ENCODE measurements at places on chromosomes 16 and 17.
A peak's percentile ranks its signal among the peaks of the same experiment; 100 is the strongest.

GRCh38 chr16:55035029-55035428 lies 104.4 kb downstream of the IRX5 start:
- no peak for DNase-seq

DNA sequence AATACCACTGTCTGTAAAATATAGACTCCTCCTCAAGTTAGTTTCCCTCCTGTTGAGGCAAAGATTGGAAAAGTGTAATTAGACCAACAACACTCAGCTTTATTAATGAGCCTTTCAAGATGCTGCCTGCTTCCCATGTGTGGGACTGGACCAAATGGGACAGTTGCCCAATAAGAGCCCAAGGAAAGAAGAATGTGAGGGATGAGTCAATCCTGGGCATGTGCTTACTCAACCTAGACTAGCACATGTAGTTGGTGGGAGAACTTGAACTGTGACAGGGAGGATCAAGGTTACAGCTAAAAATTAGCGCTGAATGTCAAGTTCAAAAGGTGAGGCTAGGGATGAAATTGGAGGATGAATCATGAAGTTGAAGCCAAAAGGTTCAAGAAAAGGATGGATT lies 435.5 kb downstream of the CA10 start:
- DNase-seq: no peak

- DNase-seq: no peak
Measured at GRCh38 chr17:53570731-53571130, 252.0 kb upstream of the KIF2B start.

GRCh38 chr17:66779237-66779606 lies 55.7 kb upstream of the CACNG5 start:
- no peak for DNase-seq

GRCh38 chr17:45855691-45856336 lies 11.1 kb downstream of the SPPL2C start:
- no peak for DNase-seq

DNA sequence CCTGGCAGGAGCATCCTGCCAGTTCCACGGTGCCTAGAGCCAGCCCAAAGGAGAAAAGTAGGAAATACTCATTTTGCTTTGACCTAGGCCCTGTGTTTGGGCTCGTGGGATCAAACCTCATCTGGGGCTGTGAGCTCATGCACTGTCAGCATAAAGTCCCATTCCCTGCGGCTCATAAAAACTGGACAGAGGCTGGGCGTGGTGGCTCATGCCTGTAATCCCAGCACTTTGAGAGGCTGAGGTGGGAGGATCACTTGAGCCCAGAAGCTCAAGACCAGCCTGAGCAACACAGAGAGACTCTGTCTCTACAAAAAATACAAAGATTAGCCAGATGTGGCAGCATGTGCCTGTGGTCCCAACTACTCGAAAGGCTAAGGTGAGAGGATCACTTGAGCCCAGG lies 17.9 kb downstream of the ATP6V0D1 start:
- DNase-seq: no peak

DNA sequence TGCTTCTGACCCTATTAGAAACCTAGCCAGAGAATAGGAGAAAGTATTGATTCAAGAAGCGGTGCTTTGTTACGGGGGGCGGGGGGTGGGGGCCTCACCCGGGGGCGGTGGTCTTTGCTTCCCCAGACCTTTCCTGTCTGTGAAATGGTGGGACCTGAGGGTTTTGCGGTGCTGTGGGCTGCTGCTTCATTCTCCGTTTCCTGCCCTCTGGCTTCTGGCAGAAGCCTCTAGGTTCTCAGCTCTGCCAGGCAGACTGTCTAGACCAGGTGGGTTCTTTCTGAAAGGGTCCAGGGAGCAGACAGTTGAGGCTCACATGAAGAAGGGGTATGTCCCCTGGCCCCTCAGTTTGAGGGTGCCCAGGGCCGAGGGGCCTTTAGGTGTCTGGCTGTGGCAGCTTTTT lies 14.0 kb downstream of the GSE1 start:
- DNase-seq: no peak

GRCh38 chr17:56694825-56695224 lies 101.3 kb downstream of the NOG start:
- no peak for DNase-seq

DNA sequence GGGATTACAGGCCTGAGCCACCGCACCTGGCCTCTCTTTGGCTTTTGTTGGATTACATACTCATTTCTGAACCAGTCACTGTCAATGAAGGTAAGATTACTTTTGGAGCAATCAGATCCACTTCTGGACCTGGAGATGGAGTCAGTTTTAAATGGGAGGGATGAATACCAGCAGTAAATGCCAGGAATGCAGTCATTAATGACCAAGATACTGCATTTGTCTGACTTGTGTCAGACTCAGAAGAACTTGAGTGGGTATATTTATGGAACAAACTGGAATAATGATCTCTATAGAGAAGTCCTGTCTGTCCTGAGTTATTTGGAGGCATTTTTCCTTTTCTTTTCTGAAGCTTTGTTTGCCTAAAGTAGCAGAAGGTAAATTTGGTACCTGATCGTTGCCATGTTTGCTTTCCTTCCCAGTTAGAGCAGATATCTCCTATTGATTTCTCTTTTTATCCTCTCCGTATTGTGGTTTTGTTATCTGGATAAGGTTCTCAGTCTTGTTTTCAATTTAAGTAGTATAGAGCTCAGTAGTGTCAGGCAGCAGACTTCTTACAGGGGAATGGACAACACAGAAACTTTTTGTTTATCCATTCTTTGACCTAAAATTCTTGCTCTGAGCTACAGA lies 10.7 kb downstream of the NLK start:
- no peak for DNase-seq

DNA sequence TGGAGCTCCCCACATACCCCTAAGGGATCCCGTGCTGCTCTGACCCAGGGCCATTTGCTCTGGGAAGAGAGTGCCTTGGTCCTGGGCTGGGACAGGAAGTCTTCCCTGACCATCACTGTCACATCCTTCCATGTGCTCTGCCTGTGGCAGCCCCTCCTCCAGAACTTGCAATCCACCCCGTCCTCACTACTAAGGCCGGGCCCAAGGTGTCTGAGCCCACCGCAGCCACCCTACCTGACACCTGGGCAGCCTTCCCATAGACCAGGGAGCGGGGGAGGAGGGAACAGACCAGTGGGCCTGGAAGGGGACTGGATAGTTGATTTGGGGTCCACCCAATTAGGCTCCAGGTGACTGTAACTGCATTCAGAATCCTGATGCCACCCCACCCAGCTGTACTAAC lies 117.5 kb upstream of the CRHR1 start:
- DNase-seq: no peak

GRCh38 chr17:76255801-76256429 lies 9.2 kb upstream of the UBALD2 start:
- DNase-seq: no peak

- no peak for DNase-seq
Measured at GRCh38 chr16:48609652-48610029, 339 bp downstream of the N4BP1 start.

DNA sequence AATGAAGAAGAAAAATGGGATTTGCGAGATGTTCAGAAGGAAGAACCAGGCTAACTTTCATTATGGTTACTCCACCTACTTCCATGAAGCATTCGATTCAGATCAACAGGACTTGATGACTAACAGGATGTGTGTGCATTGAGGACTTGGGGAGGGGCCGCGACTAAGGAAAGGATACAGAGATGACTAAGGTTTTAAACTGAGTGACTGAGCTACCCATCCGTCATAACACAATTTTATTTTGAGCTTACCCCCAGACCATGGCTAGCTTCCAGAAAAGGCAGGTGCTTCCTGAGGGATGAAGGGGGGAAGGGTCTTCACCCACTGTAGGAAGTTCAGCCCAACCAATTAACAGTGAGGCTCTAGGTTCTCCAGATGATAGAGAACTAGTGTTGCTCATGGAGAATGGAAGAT lies 2.5 kb upstream of the CDYL2 start:
- peak; percentile 17 for DNase-seq

DNA sequence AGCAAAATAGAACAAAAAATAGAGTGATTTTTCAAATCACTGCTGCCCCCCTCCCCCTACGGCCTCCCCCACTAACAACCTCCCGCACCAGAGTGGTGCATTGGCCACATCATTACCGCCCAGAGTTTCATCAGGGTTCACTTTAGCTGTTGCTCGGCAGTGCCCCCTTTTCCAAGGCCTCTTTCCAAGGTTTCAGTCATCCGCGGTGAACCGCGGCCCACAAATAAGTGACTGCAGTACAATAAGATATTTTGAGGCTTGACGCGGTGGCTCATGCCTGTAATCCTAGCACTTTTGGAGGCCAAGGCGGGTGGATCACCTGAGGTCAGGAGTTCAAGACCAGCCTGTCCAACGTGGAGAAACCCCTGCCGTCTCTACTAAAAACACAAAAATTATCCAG lies 180.0 kb downstream of the MAF start:
- no peak for DNase-seq

DNA sequence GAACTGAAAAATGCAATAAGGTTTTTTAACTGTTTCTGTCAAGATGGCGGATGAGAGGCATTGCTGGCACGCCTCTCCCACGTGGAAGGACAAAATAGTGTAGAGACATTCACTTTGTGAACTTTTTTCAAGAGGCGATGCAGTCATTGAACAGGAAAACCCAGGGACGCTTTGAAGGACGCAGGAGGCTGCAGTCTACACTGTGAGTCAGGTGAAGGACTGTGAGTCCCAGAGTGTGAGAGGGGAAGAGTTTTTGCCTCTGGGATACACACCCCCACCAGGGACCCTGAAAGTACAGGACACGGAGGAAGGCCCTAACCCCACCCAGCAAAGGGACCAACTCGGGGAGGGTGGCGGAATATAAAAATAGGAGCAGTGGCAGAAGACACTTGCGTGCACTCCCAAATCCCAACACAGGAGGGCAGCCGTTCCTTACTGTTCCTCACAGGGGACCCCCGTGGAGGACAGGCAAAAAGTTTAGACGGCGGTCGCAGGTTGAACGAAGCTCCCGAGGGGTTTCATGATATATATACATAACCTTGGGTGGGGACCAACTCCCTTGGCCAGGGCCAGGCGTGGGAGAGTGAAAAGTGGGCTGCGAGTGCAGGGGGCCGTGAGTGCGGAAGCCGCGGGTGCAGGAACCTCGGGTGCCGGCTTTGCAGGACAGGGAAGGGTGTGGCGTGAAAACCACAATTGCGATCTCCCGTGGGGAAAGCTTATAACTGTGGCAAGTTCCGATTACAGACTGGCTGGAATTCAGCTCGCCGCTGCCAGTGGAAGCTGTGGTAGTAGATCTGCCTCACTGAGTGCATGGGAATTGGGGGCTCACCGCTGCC lies 82.0 kb upstream of the ALOX12 start:
- DNase-seq: peak; percentile 50

GRCh38 chr16:85931596-85932402 lies 32.8 kb downstream of the IRF8 start:
- DNase-seq: no peak

- no peak for DNase-seq
Measured at GRCh38 chr17:50184611-50185398, 16.6 kb downstream of the COL1A1 start.

DNA sequence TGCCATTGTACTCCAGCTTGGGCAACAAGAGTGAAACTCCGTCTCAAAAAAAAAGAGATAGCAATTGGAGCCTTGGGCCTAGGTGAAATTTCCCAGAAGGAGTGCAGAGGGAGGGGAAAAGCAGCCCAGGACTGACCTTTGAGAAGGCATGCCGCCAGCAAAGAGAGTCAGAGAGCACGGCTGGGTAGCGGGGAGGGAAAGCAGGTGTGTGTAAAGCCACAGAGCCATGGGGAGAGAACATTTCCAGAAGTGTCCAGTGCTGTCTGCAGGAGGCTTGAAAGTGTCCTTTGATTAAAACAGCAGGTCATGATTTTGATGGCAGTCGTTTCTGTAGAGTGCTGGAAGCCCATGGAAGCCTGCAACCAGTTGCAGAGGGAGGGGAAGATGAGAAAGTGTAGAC lies 8.1 kb downstream of the C16orf54 start:
- no peak for DNase-seq

- no peak for DNase-seq
Measured at GRCh38 chr17:20063665-20064648, 54.8 kb downstream of the SPECC1 start.

GRCh38 chr17:60993497-60993896 lies 315.8 kb downstream of the BCAS3 start:
- no peak for DNase-seq

- no peak for DNase-seq
Measured at GRCh38 chr17:45101883-45102811, 30.2 kb downstream of the PLCD3 start.

GRCh38 chr16:69932228-69932627 lies 18.9 kb upstream of the CLEC18A start:
- DNase-seq: no peak

DNA sequence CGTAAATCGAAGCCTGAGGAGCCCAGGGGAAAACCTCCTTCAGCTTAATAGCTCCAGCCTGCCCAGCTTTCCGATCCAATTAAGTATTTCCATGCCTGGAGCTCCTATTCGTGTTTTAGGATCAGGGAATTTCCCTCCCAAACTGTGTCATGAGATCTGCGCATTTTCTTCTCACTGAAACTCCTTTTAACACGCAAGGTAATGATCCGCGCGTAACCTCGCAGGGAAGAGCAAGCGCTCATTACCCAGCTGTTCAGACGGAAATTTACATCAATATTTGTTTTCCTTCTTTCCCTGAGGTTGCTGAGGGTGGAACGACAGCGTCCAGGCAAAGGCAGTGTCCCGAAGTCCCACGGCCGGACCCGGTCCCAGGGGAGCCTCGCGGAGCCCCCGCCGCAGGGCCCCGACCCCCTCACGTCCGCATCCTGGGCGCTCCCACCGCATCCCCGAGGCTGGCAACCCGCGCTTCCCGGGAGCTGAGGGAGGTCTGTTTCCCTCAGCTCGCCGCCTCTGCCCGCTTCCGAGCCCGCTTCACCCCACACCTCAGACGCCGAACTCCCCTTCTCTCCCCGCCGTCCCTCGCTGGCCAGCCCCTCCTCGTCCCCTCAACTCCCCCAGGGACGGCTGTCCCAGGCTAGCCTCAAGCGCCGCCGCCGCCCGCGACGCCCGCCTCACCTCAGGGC lies 415 bp downstream of the ABCA5 start:
- no peak for DNase-seq

GRCh38 chr17:81489998-81490992 lies 22.3 kb downstream of the ACTG1 start:
- DNase-seq: no peak

DNA sequence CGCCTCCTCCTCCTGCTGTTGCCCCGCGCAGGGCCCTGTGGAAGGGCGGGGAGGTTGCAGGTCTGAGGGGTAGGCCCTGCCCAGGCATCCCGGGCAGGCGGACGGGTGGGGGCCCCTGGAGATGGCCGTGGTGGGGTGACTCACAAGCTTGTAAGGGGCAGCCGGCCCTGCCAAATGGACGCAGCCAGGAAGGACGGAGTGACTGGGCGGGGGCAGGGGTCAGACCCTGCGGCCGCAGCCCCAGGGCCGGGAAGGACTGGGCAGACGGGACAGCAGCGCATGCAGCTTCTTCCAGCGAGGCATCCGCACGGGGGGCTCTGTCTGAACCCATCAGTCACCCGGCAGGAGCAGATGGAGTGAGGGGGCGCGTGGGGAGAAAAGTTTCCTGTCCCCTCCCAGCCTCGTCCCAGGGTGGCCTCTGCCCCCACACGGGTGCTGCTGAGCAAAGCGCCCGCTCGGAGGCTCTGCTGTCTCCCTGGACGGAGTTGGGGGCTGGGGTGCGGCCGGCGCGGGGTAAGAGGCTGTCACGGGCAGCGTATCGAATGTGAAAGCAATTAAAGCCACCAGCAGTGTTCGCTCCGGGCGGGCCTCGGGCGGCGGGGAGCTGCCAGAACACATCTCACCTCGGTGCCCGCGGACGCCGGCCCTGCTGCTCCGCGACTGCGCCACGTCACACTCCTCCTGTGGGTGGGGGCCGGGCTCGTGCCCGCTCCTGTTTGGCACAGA lies 5.4 kb upstream of the PRR35 start:
- DNase-seq: no peak

- DNase-seq: no peak
Measured at GRCh38 chr16:14071576-14072271, 605 bp downstream of the MRTFB start.
